ENCODE measurements at places on chromosomes 2 and 18.

- no peak for DNase-seq
Observed at GRCh38 chr2:68921646-68922045, 31.0 kb downstream of the GKN2 start.

DNA sequence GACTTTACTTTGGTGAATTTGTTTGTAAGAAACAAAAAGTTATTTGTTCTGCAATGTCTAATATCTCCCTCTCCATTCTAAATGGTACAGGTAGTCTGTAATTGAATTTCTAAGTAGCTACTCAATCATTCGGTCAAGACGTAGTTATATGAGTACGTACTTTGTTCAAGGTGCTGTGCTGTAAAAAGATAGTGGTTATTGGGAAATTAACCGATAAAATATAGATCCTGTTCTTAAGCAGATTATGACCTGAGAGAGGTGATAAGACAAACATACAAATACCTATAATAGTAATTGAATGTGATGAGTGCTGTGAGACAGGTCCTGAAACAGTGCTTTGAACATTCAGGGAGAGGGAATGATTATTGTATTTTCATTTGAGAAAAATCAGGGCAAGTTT lies 7.1 kb downstream of the NCOA1 start:
- DNase-seq: no peak

DNA sequence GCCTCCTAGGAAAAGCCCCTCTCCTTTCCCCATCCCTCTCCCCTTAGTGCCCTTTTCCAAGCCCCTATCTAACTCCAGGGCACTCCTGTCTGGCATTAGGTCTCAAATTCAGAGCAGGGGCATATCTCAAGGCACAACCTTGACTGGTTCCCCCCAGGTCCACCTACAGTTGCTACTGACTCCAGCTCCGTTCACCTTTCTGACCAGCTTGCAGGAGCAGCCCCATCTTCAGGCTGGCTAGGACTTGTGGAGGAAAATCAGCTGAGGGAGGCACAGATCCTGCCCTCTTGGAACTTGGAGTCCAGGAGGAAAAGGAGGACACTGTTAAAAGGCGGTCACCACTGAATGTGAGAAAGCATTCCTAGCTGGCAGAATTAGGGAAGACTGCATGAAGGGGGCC lies 152.4 kb downstream of the ZFP36L2 start:
- no peak for DNase-seq

DNA sequence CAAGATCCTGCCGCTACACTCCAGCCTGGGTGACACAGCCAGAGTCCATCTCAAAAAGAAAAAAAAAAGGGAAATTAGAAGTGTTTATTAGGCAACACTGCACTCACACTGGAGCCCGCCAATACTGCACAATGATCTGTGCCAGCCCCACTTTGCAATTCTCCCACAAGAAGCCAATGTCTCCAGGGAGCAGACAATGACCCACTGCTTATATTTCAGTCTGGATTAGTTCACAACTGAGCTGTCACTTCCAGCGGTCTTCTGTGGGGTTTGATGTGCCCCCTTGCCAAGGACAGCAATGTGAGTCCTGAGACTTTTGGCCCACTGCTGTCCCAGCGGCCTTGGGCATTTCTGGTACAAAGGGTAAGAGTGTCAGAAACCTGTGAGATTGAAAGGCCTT lies 85.6 kb upstream of the PPM1B start:
- DNase-seq: no peak

GRCh38 chr2:60278906-60279305 lies 274.5 kb downstream of the BCL11A start:
- DNase-seq: no peak

DNA sequence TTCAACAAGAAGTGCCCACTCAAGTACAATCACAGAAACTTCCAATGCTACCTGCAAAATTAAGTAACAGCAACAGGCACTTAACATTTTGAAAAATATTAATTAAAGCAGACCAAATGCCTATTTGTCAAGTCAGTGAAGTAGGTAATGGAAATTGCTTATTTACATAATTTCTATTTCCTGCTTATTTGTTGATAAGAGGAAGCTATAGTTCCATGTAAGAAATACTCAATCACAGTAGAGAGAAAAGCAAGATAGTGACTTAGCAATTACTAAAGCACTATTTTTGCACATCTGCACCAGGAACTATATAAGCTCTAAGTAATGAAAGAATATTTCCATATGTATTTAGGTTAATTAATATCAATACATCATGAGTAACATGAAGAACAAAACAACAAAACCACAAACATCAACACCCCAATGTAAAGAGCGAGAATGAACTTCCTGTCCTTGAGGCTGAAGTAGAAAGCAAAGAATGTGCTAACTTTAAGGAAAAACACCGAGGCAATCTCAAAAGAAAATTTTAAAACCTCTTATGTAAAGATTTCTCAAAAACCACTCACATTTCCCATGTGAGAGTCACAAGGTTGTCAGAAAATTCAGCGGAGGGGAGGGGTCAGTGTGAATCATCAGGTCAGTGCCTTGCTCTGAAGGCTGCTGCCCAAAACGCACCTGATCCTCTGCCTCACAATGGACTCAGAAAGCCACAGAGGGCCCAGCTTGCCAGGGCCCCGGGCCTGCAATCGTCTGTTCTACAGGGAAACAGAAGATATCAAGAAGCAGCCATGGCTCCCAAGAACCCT lies 12.5 kb downstream of the NPC1 start:
- no peak for DNase-seq

GRCh38 chr2:138762533-138762932 lies 17.7 kb downstream of the NXPH2 start:
- DNase-seq: no peak

- no peak for DNase-seq
Observed at GRCh38 chr2:22748909-22749308, 636.1 kb upstream of the KLHL29 start.

DNA sequence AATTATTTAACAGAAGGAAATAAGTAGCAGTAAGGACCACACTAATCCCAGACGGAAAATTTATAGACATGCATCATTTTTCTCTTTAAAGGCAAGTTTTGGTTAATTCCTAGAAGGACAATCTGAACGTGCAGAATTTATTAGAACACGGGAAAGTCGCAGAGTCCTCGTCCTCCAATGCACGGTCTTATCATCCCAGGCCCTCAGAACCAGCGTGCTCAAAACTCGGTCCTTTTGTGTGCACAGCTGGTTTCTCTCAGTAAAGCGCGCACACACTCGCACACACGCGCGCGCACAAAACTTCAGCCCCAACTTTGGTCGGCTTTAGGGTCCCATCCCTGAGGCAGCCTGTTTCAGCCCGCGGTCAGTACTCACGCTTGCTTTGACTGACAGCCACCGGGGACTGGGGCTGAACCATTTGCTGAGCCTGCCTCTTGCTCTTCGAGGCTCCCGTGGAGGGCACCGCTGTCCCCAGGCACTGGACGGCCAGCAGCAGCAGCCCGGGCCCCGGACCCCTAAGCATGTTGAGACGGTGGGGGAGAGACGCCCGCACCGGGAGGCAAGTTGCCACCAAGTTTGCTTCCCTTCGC lies 493 bp downstream of the FN1 start:
- DNase-seq: no peak

GRCh38 chr2:9189901-9190300 lies 16.7 kb upstream of the ASAP2 start:
- no peak for DNase-seq

GRCh38 chr2:172273910-172274571 lies 153.3 kb upstream of the ITGA6 start:
- DNase-seq: no peak

GRCh38 chr2:190318931-190319554 lies 583 bp downstream of the HIBCH start:
- no peak for DNase-seq

- DNase-seq: no peak
Observed at GRCh38 chr2:3451926-3452671, 67.2 kb downstream of the ADI1 start.
